Heart right ventricle (tissue), 16 donors: ENCODE measurements at places on chromosomes 4 and X.

- DNase-seq = peak; percentile 13
Measured at GRCh38 chr4:81214881-81215868, at the start of gene PRKG2. Gene PRKG2 (minus strand): TSS chr4:81215222. CDS start chr4:81205047, 10,175 bp downstream.

DNA sequence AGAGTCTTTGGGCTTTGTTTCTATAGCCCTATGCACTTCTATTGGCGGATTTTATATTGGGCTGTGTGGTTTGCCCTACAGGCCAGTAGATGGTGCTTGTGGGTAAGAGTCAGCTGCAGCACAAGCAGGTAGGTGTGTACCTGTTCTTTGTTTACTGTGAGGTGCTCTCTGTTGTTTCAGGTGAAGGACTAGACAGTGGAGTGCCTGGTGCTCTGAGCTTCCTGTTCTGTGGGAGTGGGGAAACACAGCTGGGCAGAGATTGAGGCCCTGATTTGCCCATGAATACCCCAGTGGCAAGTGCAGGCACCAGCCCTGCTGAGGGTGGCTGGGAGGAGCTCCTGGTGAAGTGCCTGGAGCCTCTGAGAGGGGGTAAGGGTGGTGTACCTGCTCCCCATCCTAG, 26.3 kb upstream of the UCP1 start:
- DNase-seq = no peak

- no peak for DNase-seq
Measured at GRCh38 chrX:30572004-30572403, 5.6 kb downstream of the TASL start.

DNA sequence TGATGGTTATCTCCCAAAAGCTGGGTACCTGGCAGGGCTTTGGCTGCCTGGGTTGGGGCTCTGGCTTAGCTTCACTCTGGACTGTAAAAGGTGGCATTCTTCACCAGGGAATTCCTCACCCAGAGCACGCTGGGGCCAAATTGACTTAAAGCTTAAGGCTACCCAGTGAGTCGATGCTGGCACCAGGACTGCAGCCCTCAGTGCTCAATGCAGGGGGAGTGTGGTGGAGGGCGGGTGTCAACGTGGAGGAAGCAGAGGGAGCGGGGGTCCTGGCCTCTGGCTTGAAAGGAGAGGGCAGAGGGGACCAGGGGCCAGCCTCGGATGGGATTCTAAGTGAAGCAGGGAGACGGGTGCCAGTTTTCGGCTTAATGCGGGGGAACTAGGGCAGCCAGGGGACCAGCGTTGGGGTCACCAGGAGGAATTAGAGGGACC, 446 bp upstream of the FAM50A start:
- DNase-seq = no peak

DNA sequence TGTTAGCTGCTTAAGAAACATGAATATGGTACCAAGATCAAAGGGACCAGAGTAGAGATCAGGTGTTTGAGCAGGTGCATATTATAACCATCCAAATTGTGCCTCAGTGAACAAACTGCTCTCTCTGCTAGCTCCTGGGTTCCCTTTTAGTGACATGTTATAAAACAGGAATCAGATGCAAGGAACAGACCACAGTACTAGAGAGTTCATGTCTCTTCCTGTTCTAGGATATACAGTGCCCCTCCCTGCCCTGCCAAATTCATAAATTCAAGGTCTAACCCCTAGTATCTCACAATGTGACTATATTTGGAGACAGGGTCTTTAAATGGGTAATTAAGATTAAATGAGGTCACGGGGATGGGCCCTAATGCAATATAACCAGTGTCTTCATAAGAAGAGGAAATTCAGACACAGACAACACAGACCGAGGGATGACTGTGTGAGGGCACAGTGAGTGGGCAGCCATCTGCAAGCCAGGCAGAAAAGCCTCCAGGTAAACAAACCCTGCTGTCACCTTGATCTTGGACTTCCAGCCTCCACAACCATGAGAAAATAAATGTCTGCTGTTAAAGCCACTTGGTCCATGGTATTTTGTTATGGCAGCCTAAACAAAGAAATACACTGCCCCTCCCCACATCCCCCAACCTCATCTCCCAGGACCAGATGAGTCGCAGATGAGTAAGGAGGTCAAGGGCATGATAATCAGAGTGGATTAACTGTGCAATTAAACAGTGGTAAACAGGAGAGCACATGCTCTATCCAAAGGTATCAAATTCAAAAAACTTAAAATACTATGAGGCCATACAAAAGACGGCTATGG, 82.5 kb downstream of the RBM47 start:
- DNase-seq = no peak

GRCh38 chr4:76909711-76910110, 11.8 kb upstream of the SOWAHB start:
- no peak for DNase-seq

- DNase-seq = no peak
Measured at GRCh38 chr4:53931461-53931961, 132.9 kb downstream of the CHIC2 start.

DNA sequence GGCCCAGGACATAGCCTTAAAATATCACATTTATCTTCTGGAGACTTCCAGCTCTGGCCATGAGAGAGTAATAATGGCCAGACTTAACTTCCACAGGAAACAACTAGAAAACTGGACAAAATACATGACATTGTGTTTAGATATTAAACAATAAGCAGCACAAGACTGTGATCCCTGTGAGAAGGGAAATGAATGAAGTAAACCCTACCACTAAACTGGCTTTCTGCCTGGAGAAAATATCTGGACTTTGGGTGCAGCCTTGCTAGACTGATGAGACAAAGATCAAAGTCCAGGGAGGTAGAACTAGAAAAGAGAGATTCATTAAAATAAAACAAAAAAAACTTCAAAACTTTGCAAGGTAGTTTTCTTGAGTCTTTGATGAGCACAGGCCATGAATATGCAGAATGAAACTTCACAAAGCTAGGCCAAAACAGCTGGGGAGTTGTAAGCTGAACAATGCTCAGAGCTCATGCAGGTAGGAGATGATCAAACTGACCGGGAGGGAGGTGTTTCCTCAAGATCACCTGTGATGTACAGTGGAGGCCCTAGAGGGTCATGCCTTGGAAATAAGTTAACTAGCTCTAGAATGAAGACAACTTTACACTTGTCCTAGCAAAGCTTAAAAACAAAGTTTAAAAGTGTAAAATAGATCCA, 147.0 kb upstream of the SH3RF1 start:
- no peak for DNase-seq

- peak; percentile 29 for DNase-seq
Measured at GRCh38 chr4:163484906-163485305, 9.6 kb upstream of the TMA16 start.

DNA sequence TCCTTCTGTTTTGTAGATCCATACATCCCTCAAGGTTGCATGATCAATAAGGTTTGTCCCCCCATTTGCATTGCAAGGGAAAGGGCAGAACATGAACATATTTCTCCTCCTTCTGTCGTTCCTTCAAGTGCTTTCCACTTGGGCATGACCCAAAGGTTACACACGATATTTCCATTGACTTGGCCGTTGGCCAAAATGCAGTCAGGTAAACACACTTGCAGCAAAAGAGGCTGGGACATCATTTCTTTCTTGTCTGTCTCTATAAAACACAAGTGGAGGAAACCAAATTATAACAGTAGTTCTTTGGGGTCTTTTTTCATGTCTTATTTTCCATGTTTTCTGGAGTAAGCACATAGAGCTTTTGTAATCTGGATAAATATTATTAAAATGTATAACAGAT, 156.1 kb downstream of the FRAS1 start:
- no peak for DNase-seq

DNA sequence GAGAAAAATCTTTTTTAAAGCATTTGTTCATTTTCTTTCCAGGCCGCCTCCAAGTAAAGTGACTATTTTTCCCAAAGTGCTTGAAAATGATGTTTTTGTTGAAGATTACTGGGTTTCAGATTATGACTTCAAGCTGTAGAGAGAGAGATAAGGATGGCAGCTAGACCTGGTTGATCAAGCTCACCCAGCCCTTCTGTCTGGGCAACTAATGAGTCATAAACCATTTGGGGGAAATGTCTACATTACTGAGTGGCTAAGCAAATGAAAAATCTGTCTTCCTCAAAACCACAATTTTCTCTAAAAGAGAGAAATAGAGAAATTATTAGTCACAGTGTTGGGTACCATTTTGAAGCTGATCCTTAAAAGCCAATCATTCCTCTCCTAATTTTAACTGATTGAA, 355.4 kb upstream of the CPEB2 start:
- DNase-seq = no peak

DNA sequence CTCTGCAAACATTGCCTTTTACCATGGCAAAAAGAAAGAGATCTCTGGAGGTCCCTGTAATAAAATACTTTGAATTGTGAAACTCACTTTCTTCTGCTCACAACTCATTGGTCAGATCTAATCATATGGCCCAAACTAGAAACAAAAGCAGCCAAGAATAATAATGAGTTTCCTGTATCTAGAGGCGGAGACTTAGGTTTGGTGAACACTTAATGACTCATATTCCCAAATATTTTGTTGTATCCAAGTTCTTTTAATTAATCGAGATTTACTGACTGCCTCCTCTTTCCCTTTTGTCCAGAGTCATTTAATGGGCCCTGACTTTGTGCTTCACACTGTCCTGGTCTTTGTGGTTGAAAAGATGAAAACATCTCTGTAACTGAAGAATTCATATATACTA, 190.6 kb downstream of the CCSER1 start:
- no peak for DNase-seq

DNA sequence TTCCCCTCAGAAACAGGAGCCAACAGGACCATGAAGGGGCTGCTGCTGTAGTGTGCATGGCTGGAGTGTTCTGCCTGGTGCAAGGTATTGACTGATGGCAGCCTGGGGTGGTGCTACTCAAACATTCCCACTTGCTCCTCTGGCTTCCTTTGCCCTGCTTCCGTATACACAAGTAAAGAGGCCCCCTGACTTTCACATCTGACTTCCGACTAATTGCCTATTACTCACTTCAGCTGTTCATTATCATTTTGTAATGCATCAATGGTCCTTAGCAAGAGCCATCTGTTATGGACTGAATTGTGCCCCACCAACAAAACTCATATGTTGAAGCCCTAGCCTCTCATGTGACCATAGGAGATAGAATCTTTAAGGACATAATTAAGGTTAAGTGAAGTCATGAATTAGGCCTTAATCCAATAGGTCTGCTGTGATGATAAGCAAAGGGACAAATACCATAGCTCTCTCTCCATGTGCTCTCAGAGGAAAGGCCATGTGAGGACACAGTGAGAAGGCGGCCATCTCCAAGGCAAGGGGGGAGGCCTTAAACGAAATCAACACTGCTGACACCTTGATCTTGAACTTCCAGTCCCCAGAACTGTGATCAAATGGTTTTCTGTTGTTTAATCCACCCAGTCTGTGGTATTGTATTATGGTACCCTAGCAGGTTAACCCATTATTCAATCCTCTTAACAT, 122.5 kb upstream of the CLNK start:
- DNase-seq = no peak

GRCh38 chr4:17081179-17081578, 182.7 kb upstream of the LDB2 start:
- DNase-seq = no peak

GRCh38 chr4:2910409-2910808, 52.8 kb downstream of the NOP14 start:
- no peak for DNase-seq

DNA sequence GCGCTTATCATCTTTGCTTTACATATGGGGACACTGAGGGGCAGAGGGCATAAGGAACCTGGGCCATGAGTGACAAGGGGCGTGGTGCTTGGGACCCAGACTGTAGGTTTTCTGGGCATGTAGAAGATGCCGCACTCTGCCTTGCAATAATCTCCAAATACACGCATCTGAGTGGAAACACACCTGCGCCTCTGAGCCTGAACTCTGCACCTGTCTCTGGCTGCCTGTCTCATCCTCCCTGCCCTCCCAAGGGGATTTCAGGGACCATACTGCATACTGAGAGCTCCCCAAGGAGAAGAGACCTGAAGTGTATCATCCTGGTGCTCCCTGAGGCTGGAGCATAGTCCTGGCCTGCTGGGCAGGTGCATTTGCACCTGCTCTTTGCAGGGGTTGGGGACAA, 34.7 kb upstream of the ASMTL start:
- no peak for DNase-seq

- DNase-seq = no peak
Measured at GRCh38 chrX:37995428-37995827, 10.9 kb upstream of the SYTL5 start.

DNA sequence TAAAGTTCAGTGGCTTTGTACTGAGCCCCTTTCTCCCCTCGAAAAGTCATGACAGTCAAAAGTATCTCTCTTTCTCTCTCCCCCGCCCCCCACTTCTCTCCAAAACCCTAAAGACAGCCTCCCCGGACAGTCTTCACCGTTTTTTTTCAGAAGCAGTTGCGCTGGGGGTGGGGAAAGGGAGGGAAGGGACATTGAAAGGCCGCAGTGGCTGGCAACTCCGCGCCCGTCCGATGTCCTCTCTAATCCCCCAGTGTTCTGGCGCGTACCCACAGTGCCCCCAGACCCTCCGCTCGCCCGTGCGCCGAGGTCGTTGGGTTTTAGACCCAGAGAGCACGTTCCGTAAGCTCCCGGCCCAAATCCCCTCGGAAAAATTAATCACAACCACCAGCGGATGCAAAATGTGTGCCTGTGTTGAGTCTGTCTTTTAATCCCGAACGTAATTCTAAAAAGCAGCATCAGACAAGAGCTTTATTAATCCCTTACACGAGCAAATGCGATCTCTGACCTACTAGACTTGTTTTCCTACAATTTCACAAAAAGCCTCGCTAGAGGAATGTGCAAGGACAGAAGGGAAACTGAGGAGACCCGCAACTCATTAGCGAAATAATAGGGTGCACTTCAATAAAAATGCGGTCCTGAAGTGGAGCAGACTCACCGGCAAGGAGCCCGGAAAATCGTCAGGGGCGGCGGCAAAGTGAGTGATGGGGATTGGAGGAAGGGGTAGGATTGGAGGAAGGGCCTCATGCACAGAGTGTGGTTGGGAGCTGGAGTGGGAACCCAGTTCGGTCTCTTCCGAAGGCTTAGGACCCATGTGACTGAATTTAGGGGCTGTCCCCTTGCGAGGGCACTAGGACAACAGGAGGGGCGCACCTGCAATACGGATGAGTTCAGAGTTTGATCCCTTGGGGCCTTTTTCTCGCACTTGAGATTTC, 12.2 kb upstream of the PRDM8 start:
- DNase-seq = no peak

- no peak for DNase-seq
Measured at GRCh38 chrX:3181846-3182245, 140.6 kb downstream of the ARSF start.
